ENCODE measurements at places on chromosomes 4 and X.

- DNase-seq, result no peak
Observed at GRCh38 chrX:118526149-118526548, 30.5 kb downstream of the DOCK11 start.

GRCh38 chr4:172793565-172794306 is 374.9 kb upstream of the GALNT7 start:
- no peak for DNase-seq

GRCh38 chrX:74372272-74372671 is 49.0 kb upstream of the SLC16A2 start:
- DNase-seq, result no peak

DNA sequence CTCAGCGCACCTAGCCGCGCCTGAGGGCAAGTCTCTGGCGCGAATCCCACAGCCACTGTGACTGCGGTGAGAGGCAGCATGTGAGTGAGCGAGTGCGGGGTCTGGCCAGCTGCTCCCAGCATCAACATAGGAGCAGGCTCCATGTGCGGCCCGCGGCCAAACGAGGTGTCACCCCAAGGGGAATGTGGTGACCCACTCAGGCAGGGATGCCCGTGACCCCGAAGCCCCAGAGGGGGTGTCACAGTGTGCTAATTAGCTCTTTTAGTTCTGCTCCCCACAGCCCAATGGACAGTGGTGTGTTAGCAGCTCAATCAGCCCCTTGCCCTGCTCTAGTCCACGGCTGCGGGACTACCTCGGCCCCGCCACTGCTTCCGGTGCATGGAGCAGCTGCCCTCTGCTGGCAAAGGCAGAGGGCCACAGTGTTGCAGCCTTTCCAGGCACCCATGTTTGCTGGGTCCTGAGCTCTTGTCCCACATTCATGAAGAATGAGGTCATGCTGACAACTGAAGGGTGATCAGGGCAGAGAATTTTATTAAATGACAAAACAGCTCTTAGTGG is 61.4 kb downstream of the AGA start:
- no peak for DNase-seq

DNA sequence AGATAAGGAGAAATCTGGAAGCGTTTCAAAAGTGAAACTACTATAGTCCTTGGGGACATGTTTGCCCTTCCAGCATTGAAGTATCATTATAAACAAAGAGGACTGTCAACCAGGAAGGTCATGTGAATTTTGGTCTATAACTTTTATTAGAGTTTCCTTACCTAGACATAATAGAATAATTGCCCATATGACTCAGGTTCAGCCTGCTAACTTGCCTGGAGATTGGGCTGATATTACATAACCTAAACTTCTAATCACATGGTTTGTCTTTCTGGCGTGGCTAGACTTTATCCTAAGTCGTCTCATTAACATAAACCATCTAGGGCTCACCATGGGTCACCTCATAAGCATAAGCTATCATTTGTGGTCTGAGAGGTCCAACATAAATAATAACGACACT is 775.9 kb downstream of the CENPC start:
- no peak for DNase-seq

DNA sequence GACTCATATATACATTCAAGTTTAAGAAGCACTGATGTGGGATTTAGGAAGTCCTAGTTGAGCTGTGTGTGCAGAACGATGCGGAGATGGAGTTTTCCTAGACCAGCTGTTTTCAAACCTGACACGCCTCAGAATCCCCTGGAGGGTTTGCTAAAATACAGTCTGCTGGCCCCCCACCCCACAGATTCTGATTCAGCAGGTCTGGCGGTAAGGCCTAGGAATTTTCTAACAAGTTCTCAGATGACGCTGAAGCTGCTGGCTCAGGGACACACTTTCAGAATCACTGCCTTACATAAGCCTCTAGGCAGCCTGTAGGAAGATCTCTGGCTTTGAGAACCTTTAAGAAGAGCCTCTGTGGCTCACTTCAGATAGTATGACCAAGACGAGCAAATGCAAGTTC is 73.1 kb downstream of the PHEX start:
- DNase-seq, result no peak

- no peak for DNase-seq
Observed at GRCh38 chrX:71321731-71322130, 20.2 kb downstream of the ITGB1BP2 start.

DNA sequence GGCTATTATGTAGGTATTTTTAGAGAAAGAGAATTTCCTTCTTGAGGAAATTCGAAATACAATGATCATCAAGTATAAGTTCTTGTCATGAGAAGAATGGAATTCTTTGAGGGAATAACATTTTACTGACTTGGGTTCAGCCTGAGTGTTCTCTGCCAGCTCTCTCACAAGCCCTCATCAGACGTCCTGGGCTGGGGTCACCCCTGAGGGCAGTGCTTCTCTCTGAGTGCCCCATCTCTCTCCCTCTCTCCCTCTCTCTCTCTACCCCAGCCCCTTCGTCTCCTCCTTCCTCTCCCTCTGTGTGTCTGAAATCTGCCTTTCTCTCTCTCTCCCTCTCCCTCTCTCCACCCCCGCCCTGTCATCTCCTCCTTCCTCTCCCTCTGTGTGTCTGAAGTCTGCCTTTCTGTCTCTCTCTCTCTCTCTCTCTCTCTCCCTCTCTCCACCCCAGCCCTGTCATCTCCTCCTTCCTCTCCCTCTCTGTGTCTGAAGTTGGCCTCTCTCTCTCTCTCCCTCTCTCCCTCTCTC is 241.7 kb upstream of the PSAPL1 start:
- DNase-seq, result no peak

DNA sequence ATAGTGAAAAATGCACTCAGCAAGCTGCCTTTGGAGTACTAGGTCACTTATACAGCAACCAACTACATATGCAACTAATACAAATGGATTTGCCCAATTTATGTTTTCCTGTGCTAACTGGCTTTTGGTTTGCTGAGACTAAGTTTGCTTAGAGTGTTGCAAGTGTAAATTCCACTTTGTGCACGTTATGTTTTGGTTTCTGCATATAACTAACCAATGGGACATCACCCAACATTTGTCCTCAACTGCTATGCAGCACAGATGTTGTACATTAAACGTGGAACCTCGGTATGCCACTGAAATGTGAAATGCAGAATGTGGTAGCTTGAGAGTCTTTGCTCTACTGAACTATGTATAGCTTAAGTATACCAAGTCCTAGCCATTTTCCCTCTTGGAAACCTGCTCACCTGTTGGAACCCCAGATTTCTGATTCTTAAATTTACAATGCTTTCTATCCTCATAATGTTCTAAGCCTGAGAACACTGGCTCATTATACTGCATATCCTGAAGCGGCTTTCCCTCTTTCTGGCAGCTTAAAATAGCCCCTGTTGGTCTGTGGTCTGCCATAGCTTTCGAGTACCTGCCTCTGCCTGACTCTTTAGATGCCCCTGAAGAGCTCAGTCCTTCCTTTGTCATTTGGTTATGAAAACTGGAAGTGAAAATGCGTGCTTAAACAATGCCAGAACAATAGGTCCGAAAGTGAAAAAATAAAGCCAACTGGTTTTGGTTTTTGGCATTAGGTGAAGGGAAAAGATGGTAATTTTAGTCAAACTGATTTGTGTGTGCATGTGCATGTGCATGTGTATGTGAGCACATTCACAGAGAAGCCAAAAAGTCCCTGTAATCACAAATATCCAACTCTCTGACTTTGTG is 158.0 kb downstream of the SH2D1A start:
- no peak for DNase-seq

- no peak for DNase-seq
Observed at GRCh38 chr4:94965852-94966251, 208.1 kb downstream of the BMPR1B start.

DNA sequence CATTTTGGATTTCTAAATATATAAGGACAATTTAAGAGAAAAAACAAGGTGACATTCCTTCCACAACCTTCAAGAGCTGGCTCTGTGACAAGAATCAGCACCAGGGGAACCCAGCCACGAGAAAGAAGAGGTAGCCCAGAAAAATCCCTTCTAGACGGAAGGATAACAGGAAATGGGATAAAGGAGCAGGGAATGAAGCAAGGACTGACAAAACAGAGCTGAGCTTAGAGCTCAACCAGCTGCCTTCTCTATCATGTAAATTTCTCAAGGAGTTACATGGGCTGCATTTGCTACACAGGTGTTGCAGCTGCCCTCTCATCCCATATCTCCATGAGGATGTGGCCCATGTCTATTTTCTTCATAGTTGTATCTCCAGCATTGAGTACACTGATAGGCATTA is 154.2 kb upstream of the PRDX4 start:
- DNase-seq, result no peak

DNA sequence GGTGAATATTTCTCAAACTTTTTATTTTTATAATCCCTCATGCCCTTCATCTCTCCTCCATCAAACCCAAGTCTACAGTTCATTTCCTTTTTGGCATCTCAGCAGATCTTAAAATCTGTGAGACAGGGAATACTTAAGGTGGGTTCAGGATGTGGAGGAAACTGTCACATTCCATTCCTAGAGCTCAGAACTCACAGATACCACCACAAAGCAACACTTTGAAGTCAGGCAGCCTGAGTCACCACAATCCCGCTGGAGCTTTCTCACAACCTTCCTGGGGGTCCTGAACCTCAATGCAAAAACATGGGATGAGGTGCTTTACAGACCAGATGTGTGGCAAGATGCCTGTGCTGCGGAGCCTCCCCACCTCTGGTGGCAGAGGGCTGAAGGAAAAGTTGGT is 63.2 kb downstream of the HHIP start:
- DNase-seq, result no peak

DNA sequence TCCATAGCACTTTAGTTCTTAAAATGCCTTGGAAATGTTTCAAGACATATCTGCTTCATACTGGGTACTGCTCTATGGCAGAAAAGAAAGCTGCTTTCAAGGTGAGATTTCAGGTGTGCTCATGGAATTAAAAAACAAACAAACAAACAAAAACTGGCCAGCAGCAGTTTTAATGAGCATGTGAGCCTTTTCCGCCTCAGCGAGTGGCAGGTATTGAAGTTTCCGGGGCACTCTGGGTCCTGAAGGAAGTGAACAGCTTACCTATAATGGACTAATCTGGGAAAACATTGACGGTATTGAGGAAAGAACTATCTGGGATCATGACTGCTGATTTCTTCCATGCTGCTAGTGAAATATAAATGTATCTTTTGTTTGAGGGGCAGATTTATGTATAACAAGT is 194.6 kb downstream of the MAML3 start:
- DNase-seq, result no peak

DNA sequence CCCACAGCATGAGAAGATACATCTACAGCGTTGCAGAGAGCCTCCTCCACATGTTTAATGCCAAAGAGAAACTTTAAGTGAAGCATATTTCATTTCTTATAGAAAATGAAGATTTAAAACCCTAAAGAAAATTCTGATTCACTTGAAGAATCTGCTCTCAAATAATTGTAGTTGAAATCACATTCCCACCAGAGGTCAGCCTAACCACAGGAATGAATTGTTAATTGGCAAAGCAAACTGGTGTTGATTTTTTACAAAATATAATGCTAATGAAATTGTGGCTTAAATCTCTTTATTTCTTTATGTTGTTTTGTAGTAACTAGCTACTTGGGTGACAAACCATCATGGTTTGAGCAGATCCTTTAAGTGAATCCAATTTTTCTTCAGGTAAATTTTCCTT is 31.1 kb upstream of the WDR17 start:
- no peak for DNase-seq
